ENCODE measurements at places on chromosomes 2 and 18.

DNA sequence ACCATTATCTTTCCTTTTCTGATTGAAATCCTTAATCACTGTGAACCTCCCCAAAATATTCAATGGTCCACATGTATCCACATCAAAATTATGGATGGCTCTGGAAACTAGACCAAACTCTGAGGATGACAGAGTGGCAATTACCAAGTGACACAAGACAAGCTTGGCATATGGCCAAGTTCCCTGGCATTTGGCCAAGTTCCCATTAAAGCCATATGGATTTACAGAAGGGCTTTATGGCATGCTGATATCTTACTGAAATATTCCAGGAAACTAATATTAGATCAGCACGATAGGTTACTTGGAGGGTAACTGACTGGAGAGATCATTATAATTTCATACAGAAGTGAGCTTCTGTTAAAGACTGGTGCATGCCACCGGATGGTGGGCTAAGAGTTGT lies 21.9 kb upstream of the CERS6 start:
- H3K36me3 ChIP-seq, result no peaks in the 10 kb centered on the region
- H3K27me3 ChIP-seq, result no peaks in the 10 kb centered on the region
- no peak for DNase-seq

DNA sequence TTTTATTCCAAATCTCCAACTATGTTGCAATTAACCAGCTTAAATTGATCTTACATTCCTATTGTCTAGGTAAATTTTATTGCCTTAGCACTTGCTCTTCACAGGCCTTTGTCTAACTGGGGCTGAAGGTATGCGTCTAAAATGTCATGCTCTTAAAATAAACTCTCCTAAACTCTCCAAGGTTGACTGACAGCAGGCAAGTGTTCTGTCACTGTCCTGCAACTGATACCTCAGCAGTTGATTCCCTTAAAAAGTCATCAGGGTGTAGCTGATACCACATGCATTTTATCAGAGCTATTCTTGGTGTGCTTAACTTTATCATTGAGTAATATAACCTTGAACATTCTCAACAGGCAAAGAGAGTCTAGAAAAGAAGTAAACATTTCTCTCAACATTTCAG lies 680 bp downstream of the TTN start:
- DNase-seq, result no peak
- no peaks in the 10 kb centered on the region for H3K36me3 ChIP-seq
- H3K4me3 ChIP-seq, result no peak overlapping the region

DNA sequence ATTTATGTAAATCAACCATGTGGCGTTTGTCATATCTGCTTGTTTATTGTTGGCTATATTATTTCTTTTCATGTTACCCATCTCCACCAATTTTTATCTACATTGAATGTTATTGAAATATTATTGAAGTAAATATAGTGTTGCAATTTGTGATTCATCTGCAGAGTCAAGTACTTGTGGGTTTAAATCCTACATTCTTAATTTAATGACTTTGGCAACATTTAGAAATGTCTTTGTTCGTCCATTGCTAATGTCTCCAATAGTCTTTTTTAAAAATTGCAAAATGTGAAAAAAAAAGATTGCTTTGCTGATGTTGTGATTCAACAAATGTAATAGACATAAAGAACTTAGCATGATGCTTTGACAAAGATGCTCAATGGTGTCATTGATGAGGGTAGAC lies 1572.8 kb upstream of the PIK3C3 start:
- no peaks in the 10 kb centered on the region for H3K36me3 ChIP-seq
- H3K4me1 ChIP-seq, result no peaks in the 10 kb centered on the region
- no peak overlapping the region for H3K4me3 ChIP-seq
- no peak for DNase-seq
- H3K27me3 ChIP-seq, result no peaks in the 10 kb centered on the region
- no peak overlapping the region for H3K27ac ChIP-seq

GRCh38 chr2:18966131-18966530 lies 376.8 kb upstream of the NT5C1B start:
- H3K4me3 ChIP-seq, result no peak overlapping the region
- no peak for DNase-seq
- no peaks in the 10 kb centered on the region for H3K36me3 ChIP-seq
- H3K4me1 ChIP-seq, result no peaks in the 10 kb centered on the region

- H3K27ac ChIP-seq, result no peak overlapping the region
- peak; percentile 60 for DNase-seq
- no peaks in the 10 kb centered on the region for H3K36me3 ChIP-seq
- H3K4me1 ChIP-seq, result peaks cover 48% of the 10 kb centered on the region
- no peaks in the 10 kb centered on the region for H3K27me3 ChIP-seq
- peak overlapping the region; percentile 14 for H3K4me3 ChIP-seq
Measured at GRCh38 chr2:204110338-204110741, 173.8 kb downstream of the ICOS start.

- no peak overlapping the region for H3K4me3 ChIP-seq
- no peaks in the 10 kb centered on the region for H3K36me3 ChIP-seq
- no peaks in the 10 kb centered on the region for H3K4me1 ChIP-seq
- H3K27ac ChIP-seq, result no peak overlapping the region
- H3K27me3 ChIP-seq, result no peaks in the 10 kb centered on the region
- DNase-seq, result no peak
Measured at GRCh38 chr2:62895632-62896009, 155.0 kb upstream of the OTX1 start.

DNA sequence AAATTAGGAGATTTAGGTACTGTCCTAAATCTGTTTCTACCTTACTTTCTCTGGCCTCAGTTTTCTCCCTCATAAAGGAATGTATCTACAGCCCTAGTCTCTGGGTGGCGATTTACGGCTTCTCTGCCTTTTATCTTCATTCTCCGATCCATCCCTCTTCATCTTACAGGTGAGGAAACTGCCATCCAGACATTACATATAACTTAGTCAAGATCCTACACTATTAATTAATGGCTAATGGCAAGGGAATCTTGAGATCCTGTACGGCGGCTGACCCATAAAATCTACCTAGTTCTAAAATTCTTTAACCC lies 386 bp upstream of the YIPF4 start:
- peaks cover 42% of the 10 kb centered on the region for H3K4me1 ChIP-seq
- H3K4me3 ChIP-seq, result peak overlapping the region; percentile 98
- peak overlapping the region; percentile 72 for H3K27ac ChIP-seq
- H3K36me3 ChIP-seq, result no peaks in the 10 kb centered on the region
- DNase-seq, result no peak
- H3K27me3 ChIP-seq, result no peaks in the 10 kb centered on the region

DNA sequence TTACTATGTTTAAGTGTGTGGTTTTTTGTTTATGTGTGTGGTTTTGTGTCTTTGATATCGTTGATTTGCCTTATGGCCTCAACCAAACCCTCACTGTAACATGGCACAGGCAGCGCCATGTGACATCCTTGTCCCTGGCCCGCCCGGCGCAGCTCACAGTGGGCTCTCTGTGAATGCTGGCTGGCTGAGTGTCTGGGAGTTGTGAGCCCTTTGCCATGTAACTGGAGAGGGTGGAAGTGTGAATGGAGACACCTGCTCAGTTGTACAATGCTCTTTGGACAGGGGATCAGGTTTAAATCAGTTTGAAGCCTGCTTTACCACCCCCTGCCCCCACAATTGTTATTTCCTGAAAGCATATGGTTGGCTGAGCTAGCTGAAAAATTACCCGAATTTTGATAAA lies 41.8 kb downstream of the TCF7L1 start:
- H3K4me3 ChIP-seq, result no peak overlapping the region
- no peak overlapping the region for H3K27ac ChIP-seq
- H3K4me1 ChIP-seq, result no peaks in the 10 kb centered on the region

GRCh38 chr2:138274421-138275291 lies 226.9 kb upstream of the SPOPL start:
- no peaks in the 10 kb centered on the region for H3K27me3 ChIP-seq
- H3K27ac ChIP-seq, result no peak overlapping the region
- no peaks in the 10 kb centered on the region for H3K4me1 ChIP-seq
- no peak overlapping the region for H3K4me3 ChIP-seq
- H3K36me3 ChIP-seq, result no peaks in the 10 kb centered on the region

- H3K36me3 ChIP-seq, result no peaks in the 10 kb centered on the region
Measured at GRCh38 chr2:198973181-198973580, 484.6 kb downstream of the SATB2 start.

DNA sequence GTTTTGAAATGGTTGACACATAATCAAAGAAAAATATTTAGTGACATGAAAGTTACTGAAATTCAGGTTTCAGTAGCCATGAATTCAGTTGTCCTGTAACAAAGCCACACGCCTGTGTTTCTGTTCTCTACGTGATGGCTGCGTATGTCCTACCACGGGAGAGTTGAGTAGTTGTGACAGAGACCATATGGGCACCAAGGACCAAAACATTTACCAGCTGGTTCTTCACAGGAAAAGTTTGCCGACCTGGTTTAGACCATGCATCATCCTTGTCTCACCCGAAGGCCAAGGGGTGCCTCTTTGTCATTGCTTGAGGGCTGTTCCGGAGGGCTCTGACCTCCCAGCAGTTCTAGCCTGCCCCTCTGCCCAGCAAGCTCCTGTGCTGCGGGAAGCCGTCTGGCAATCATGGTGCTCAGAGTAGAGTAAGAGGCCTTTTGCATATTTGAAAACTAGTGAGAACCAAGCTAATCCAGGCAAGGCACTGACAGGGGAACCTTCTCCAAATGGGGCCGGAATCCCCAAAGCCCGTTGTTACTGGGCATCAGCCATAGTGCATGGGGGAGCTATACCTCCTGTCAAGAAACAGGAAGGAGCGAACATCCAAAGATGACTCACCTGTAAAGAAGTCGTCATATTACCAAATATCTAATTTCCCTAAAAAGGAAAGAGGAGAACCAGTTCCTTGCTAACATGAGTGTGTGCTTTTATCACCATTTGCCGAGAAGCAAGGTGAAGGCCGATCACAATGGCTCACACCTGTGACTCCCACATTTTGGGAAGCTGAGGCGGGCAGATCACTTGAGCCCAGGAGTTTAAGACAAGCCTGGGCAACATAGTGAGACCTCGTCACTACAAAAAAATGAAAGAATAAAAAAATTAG lies 92.6 kb upstream of the RAB12 start:
- H3K4me3 ChIP-seq, result no peak overlapping the region
- no peaks in the 10 kb centered on the region for H3K4me1 ChIP-seq
- no peaks in the 10 kb centered on the region for H3K36me3 ChIP-seq
- DNase-seq, result no peak

- no peak for DNase-seq
- H3K4me1 ChIP-seq, result no peaks in the 10 kb centered on the region
- H3K27me3 ChIP-seq, result no peaks in the 10 kb centered on the region
- H3K4me3 ChIP-seq, result no peak overlapping the region
Measured at GRCh38 chr2:206311026-206311425, 36.6 kb downstream of the ZDBF2 start.

DNA sequence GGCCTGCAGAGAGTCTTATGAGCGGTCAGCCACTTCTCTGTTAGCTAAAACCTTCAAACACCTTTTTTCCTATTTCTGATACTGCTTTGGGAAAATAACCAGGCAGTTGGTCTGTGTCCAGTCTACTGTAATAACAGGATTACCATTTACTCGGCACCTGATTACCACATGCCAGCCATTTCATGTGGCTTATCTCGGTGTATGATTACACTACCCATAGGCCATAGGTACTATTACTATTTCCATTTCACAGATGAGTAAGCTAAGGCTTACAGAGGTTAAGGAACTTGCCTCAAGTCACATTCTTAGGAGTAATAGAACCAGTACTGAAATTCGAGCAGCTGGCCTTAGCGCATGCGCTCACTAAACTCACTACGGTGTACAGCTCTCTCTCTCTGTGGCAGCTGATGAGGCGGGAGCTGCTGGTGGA lies 147.2 kb upstream of the L3MBTL4 start:
- H3K36me3 ChIP-seq, result no peaks in the 10 kb centered on the region
- no peak overlapping the region for H3K4me3 ChIP-seq
- H3K4me1 ChIP-seq, result no peaks in the 10 kb centered on the region
- H3K27me3 ChIP-seq, result no peaks in the 10 kb centered on the region
- H3K27ac ChIP-seq, result no peak overlapping the region

DNA sequence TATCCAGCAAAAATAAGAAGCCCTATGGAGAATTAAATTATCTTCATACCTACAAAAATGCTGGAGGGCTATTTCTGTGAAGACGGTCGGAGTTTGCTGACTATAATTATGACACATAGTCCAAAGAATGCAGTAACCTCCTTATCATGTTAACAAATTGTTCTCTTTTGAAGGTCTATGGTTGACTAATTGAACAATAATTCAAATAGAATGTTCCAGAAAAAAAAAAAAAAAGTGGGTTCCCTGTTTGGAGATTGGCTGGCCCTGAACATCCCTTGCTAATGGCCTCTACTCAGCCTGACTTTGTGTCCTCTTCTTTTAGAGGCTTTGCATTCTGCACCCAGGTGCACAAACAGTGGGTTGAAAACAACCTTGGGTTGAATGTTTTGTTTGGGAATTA lies 82.8 kb upstream of the CCBE1 start:
- no peak for DNase-seq
- no peaks in the 10 kb centered on the region for H3K27me3 ChIP-seq
- H3K36me3 ChIP-seq, result no peaks in the 10 kb centered on the region
- H3K4me1 ChIP-seq, result no peaks in the 10 kb centered on the region
- H3K27ac ChIP-seq, result no peak overlapping the region
- H3K4me3 ChIP-seq, result no peak overlapping the region

DNA sequence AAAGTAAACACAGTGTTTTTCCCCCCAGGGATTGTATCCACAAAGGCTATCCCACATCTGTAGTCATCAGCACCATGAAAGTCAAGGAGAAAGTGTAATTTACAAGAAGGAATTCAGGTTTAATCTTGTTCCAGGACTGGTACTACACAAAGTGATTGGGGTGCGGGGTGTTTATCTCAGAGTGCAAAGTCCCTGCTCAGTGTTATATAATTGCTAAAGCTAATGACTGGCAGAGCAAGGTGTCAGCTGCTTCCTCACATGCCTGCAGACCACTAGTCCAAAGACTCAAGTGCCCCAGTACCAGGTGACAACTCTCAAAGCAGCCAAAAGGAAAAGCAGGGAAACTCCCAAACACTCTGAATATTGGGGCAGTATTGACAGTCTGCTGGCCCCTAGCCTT lies 40.4 kb upstream of the PDCL3 start:
- H3K4me3 ChIP-seq, result no peak overlapping the region
- H3K27ac ChIP-seq, result no peak overlapping the region
- H3K36me3 ChIP-seq, result no peaks in the 10 kb centered on the region
- H3K27me3 ChIP-seq, result no peaks in the 10 kb centered on the region
- no peaks in the 10 kb centered on the region for H3K4me1 ChIP-seq

Measured in CD4-positive, alpha-beta memory T cell (primary cell).